ENCODE measurements at places on chromosomes 6 and 20.

GRCh38 chr6:120587381-120587780 is 746.9 kb downstream of the TBC1D32 start:
- DNase-seq = no peak

DNA sequence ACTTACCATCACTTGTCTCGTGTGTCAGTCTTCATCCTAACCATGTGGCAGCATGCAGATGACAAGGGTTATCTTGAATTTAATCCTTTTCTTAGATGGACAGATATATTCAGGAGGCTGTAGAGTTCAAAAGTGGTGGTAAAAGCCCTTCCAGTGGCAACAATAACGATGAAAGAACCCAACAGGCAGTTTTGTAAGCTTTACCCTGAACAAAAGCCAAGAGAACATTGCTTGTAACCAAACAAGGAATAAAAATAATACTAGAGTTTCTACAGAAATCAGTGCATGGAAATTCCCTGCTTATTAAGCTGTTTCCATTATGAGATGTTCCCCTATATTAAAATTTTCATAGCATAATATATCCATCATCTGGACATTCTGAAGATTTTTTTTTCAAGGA is 69.7 kb downstream of the PDE7B start:
- DNase-seq = no peak

GRCh38 chr6:33207552-33208090 is 679 bp upstream of the RING1 start:
- no peak for DNase-seq

- DNase-seq = peak; percentile 57
These were observed 567 bp upstream of the SLC18B1 start for GRCh38 chr6:132798869-132799538.

GRCh38 chr6:54861905-54862616 is 15.5 kb downstream of the FAM83B start:
- DNase-seq = no peak

DNA sequence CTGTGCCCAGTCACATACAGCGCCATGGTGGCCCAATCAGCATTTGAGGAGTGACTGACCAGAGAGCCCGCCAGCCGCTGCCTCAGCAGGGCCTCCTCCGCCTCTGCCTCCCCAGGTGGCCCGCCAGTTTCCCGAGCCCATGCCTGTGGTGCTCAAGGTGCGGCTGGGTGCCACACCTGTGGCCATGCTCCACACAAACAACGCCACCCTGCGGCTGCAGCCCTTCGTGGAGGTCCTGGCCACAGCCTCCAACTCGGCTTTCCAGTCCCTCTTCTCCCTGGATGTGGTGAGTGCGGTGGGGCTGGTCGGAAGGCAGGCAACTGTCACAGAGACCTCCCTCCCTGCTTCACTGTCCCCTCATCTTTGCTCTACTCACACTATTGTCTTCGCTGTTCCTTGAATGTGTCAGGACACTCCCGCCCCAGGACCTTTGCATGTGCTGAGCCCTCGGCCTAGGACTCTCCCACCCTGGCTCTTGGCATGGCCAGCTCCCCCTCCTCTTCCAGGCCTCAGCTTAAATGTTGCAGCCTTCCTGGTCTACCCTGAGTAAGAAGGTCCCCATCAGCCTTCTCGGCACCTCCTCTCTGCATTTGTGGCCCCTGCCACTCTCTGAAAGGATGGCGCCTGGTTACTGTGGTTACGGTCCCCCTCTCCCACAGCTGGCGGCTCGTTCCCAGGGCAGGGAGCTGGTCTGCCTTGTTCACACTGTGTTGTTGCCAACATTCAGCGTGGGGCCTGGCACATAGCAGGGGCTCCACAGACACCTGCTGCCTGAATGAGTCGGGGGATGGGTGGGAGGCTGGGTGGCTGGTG is 11.8 kb upstream of the BPIFB6 start:
- no peak for DNase-seq

GRCh38 chr20:48635361-48635760 is 192.4 kb downstream of the PREX1 start:
- no peak for DNase-seq

GRCh38 chr6:94673251-94673650 is 904.1 kb upstream of the MANEA start:
- no peak for DNase-seq

GRCh38 chr6:16747232-16748024 is 13.8 kb downstream of the ATXN1 start:
- DNase-seq = no peak

GRCh38 chr6:19331089-19331488 is 506.1 kb upstream of the ID4 start:
- DNase-seq = no peak

GRCh38 chr6:124659427-124659826 is 302.8 kb upstream of the RNF217 start:
- no peak for DNase-seq

- no peak for DNase-seq
These were observed 13.4 kb downstream of the ZNF318 start for GRCh38 chr6:43355862-43356590.

DNA sequence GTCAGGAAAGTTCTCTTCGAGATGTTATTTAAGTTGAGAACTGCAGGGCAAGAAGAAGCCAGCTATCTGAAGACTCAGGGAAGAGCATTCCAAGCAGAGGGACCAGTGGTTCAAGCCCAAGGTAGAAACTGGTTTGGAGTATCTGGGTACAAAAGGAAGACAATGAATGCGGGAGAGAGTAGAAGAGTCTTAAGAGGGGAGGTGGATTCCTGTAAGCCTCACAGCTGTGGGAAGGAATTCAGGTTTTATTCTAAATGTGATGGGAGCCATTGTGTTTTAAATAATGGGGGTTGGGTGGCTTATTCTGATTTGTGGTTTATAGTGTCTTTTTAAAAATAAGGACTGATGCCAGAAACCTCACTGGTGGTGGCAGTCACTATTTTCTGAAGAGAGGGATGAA is 37.6 kb upstream of the TENT5A start:
- no peak for DNase-seq

GRCh38 chr6:149884215-149884614 is 13.7 kb downstream of the RAET1E start:
- no peak for DNase-seq

DNA sequence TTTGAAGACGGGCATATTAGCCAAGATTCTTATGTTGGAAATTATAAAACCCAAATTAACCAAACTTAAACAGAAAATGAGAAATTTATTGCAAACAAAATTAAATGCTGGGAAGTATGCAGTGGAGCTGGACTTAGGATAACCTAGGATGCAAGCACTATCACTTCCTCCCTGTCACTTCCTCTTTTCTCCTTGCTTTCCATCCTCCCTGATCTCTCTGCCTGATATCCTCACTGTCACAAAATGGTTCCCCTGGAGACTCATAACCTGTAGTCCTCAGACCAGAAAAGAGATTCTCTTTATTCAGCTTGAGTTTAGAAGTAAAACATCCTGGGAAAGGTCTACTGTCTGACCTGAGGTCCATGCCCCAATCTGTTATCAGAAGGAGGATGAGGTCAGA is 7.4 kb upstream of the KLHL32 start:
- no peak for DNase-seq

GRCh38 chr6:99618649-99619408 is 12.2 kb downstream of the PRDM13 start:
- no peak for DNase-seq

GRCh38 chr6:108598305-108598863 is 37.7 kb downstream of the FOXO3 start:
- DNase-seq = no peak

DNA sequence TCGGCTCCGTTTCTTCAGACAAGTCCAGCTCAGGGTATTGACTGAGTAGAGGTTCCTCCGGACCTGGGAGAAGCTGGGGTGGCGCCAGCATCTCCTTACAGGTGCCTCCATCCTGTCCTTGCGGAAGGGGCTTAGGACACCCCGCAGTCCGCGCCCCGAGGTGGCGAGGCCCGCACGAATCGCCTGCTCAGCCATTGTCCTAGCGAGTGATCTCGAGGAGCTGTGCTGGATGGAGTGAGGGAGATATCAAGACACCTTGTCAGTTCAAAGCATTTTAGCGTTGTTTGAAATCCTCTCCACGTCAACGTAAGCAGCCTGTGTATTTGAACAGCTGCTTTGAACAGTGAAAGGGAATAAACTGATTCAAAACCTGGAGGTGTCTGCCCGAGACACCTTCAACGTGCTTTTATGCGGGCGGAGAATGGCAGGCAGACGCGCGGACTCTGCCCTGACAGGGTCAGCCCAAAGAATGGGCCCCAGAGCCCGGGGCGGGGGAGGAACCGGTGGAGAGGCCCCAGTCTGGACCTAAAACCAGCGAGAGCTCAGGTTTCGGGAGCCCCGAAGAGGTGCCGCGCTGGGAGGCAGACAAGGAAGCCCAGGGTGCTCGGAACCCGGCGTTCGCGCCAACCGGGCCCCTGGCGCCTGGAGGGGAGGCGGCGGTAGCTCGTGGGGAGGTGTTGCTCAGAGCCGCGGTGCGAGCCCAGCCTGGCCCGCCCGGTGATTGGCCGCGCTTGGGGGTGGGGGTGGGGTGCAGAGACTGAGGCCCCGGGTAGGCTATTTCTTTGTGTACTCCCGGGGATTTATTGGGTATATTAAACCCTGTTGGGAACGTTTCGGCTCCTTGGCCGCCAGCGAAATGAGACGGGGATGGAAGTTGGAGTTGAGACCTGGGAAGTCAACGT is 3.1 kb upstream of the POU3F2 start:
- no peak for DNase-seq

DNA sequence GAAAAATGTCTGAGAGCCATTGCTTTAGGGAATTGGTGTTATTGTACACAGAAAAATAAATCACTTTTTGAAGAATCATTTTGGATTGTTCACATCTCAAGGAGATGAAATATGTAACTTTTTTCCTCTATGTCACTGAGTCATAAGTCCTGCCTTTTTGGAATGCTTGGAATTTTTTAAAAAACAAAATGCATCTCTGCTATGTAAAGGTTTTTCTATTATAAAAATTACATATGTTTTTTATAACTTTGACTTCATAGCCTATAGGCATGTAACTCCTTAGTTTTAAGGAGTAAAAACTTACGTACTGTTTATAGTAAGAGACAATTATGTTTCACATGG is 8.7 kb downstream of the RNF144B start:
- no peak for DNase-seq

DNA sequence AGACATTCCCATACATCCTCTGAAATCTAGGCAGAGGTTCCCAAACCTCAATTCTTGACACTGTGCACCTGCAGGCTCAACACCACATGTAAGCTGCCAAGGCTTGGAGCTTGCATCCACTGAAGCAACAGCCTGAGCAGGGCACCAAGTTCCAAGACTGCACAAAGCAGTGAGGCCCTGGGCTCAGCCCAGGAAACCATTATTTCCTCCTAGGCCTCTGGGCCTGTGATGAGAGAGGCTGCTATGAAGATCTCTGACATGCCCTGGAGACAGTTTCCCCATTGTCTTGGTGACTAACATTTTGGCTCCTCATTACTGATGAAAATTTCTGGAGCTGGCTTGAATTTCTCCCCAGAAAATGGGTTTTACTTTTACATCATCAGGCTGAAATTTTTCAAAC is 107.5 kb upstream of the SAMD5 start:
- DNase-seq = no peak

- DNase-seq = no peak
These were observed 20.0 kb upstream of the IL22RA2 start for GRCh38 chr6:137193256-137194070.

DNA sequence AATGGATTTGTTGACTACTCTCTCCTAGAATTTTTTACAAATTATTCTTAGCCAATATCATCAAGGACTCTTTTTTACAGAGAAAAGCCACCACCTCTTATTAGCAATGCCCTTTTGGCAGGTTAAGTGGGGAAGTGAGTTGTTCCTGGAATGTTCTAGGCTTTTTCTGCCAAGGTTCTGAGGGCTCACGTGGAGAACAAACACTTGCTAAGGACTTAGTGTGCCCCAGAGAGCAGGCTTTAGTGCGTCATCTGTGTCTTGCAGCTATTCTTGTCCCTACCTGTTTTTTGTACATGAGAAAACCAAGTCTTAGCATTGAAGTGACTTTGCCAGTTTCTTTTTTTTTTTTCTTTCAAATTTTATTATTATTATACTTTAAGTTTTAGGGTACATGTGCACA is 33.5 kb downstream of the CFAP61 start:
- no peak for DNase-seq

GRCh38 chr20:10982692-10983091 is 308.9 kb upstream of the JAG1 start:
- no peak for DNase-seq

DNA sequence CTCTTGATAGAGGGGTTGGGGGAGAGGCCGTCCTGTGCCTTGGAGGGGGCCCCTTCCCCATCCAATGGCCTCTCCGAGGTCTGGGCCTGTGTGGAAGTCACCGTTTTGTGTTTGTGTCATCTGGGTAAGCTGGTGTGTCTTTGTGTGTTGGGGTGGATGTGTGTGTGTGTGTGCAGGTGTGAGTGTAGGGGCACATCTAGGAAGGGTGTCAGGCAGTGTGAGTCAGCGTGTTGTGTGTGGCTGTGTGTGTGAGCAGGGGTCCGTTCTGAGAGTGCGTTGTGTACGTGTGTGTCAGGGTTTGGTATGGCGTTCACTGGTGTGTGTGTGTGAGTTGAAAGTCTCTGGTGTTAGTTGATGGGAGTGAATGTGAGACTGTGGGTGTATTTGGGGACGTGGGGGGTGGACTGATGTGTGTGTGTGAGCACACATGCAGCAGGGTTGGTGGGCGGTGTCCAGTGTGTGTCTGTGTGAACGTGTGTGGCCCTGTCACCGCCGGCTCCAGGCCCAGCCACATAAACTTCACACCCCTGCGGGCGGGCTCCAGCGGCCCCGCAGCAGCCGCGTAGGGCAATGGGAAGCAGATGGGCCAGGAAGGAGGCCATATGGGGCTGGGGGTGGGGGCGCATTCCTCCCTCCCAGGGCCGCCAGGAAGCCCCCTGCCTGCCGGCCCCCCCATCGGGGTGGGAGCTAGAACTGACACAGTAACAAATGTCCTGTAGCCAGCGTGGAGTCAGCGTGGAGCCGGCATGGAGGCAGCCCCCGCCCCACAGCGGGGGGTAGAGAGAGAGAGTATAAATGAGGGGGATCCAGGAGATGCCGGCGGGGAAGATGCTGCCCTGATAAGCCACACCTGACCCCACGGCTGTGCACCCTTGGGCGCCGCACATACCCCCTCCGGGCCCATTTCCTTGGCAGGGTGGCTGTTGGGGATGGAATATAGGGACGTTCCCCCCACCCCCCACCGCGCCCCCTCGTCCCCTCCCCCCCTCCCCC is 32.1 kb downstream of the SNAI1 start:
- DNase-seq = no peak

- no peak for DNase-seq
These were observed 19.5 kb downstream of the PANK2 start for GRCh38 chr20:3908667-3909066.

GRCh38 chr6:150627585-150628025 is 27.9 kb downstream of the PLEKHG1 start:
- DNase-seq = no peak

Measured in effector memory CD8-positive, alpha-beta T cell (primary cell).